ENCODE measurements at places on chromosomes 11 and 22.

GRCh38 chr11:44351006-44351660 lies 41.2 kb upstream of the ALX4 start:
- DNase-seq: no peak

DNA sequence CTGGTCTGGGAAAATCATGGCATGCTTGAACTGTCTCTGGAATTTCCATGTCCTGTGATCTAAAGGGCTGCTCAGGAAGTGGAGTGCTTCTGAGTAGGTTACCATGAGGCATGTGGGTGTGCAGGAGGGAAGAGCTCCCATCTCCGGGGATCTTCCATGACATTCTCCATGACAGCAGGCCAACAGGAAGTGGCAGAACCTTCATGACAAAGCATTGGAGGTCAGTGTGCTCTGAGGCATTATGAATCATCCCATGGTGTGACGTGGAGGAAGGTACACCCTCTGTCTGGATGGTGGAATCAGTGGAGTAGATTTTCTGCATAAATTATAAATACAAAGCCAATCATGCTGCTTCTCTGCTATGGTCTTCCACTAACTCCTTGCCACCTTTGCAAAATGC lies 139.6 kb upstream of the E2F8 start:
- DNase-seq: no peak

DNA sequence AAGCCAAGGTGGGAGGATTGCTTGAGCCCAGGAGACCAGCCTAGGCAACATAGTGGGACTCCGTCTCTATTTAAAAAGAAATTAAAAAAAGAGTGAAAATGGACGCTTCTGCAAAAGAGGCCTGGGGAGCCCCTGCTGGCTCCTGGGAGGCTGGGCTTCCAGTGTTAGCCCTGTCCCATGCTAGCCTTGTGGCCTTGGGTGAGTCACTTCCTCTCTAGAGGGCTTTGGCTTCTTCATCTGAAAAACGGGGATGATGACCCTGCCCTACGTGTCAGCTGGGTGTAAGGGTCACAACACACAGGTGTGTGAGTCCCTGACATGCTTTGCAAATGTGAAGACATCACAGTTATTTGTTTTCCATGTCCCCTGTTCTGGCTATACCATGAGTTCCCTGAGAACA lies 32.8 kb downstream of the FAM227A start:
- no peak for DNase-seq

DNA sequence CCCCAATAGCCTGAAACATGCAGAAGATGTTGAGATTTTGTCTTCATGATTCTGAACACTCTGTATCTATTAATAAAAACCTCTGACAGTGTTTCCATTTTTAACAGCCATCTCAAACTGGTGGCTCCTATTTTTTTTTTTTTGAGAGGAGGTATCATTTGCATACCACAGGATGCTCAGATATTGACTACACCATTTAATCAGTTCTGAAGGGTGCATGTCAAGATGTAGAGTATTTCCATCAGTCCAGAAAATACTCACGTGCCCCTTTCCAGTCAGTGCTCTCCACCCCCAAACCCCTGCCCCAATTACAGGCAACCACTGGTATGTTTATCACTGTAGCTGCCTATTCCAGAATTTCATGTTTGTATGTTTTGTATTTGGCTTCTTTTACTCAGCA lies 85.3 kb upstream of the SORL1-AS1 start:
- no peak for DNase-seq

DNA sequence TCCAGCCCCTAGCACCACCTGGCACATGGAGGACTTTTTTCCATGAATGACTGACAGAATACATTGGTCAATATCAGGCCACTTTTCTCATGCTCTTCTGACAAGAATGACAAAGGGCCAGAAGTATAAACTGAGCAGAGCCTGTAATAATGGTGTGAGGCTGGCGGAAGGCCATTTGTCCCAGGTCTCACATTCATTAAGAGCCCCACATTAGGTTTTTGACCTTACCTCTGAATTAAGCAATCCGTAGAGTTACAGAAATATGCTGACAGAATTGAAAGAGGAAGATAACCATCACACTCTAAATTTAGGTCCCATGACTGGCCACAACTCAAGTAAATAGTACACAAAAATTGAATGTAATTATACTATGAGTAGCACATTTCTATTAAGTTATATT lies 55.2 kb downstream of the SYT9 start:
- no peak for DNase-seq

DNA sequence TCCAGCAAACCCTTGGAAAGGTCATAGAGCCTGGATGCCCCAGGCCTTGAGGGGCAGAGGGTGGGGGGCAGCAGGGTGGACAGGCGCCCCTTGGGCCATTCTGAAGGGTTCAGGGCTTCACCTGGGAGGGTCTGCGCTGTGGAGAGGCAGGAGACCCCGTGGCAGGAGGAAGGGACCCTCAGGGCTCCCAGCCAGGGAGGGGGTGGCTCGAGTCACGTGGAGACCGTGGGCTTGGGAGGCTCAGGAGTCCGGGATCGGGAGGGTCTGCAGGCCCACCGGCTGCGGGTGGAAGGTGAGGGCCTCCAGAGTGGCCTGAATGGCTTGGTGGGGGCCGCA lies 48.5 kb upstream of the A4GALT start:
- no peak for DNase-seq

DNA sequence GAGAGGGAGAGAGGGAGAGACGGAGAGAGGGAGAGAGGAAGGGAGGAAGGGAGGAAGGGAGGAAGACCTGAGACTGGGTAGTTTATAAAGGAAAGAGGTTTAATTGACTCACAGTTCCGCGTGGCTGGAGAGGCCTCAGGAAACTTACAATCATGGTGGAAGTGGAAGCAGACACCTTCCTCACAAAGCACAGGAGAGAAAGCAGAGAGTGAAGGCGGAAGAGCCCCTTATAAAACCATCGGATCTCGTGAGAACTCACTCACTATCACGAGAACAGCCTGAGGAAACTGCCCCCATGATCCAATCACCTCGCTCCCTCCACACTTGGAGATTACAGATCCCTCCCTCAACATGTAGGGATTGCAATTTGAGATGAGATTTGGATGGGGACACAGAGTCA lies 12.2 kb upstream of the CARS1 start:
- DNase-seq: no peak

GRCh38 chr22:41320416-41321240 lies 19.3 kb downstream of the ZC3H7B start:
- no peak for DNase-seq

DNA sequence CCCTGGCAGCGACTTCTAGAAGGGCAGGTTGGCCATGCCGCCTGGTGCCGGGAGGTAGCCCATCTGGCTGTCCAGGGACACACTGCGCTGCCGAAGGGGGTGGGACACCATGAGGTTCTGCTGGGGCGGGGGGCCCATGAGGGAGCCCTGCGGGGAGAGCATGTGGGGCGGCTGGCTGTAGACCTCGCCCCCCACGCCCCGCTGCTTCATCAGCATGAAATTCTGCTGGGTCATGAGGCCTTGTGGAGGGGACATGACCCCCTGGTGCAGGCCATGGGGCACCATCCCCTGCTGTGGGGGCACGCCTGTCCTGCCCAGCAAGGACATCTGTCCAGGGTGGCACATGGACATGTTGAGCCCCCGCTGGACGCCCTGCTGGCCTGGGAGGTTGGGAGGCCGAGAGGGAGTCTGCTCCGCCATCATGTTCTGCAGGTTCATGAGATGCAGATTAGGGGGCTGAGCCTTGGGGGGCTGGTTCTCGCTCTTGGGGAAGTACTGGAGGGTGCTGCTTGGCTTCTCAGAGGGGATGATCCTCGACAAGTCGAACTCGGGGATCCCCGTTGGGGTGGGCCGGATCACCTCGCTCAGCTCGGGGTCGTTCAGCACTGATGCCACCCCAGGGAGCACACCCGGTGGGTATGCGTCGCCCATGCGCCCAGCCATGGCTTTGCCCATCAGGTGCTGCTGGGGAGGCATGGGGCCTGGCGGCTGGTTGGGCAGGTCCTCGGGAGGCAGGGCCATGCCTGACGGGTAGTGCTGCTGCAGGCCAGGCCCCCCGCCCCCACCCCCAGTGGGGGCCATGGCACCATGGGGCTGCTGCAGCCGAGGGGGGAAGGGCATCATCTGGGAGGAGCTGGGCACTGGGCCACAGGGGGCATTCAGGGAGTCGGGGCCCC lies 15.0 kb downstream of the CXCR5 start:
- no peak for DNase-seq

- DNase-seq: no peak
These were observed 20.7 kb downstream of the ZBTB16 start for GRCh38 chr11:114080219-114080618.

DNA sequence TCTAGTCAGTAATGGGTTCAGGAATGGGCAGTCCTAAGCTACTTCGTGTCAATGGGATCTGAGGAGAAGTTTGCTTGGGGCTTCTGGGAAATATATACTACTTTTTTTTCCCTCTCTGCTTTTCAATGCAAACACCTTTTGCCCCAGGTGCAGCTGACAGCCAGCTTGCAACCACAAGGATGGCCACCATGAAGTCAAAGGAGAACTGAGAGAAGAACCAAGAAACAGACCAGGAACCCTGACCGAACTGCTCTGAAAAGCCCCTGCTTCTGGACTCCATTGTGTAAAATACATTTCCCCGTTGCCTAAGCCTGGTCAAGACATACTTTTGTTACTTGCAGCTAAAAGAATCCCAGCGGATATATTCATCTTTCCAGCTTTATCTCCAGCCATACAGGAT lies 20.1 kb upstream of the CD44 start:
- no peak for DNase-seq

GRCh38 chr11:25970726-25971508 lies 361.0 kb upstream of the ANO3 start:
- DNase-seq: peak; percentile 4

- no peak for DNase-seq
These were observed 54.3 kb downstream of the ST14 start for GRCh38 chr11:130213979-130214281.

DNA sequence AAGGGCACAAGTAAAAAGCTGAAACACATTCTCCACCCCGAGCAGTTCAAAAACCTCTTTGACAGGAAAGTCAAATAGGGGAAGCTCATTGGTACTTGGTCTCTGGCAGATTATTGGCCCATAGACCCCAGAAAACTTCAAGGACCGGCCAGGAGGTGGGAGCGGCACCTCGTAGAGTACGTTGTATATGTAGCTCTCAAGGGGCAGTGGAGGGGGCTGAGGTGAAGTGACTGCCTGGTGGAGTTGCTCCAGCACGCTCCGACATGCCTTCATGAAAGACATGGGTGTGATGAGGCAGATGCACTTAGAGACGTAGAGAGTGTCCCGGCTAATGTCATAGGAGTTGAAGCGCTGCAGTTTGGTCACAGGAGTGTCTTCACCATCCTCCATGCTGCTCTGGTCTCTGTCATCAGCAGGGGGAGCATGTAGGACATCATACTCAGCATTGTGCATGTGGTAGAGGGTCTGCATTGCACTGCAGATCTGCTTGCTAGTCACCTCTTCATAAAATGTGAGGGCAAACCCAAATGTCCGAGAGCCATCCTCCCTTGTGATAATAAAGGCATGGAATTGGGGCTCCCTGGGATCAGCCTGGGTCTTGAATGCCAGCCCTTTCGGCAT lies 61.3 kb downstream of the DENND5A start:
- no peak for DNase-seq

GRCh38 chr11:76424891-76425290 lies 19.9 kb upstream of the EMSY start:
- no peak for DNase-seq

- peak; percentile 71 for DNase-seq
These were observed 36.9 kb upstream of the CLPB start for GRCh38 chr11:72471005-72471898.

GRCh38 chr11:62694455-62695167 lies 5.3 kb upstream of the LRRN4CL start:
- DNase-seq: peak; percentile 43

- peak; percentile 67 for DNase-seq
These were observed 19.0 kb upstream of the CABP7 start for GRCh38 chr22:29700900-29701154.

GRCh38 chr22:39017596-39018365 lies 3.1 kb upstream of the APOBEC3D start:
- no peak for DNase-seq

DNA sequence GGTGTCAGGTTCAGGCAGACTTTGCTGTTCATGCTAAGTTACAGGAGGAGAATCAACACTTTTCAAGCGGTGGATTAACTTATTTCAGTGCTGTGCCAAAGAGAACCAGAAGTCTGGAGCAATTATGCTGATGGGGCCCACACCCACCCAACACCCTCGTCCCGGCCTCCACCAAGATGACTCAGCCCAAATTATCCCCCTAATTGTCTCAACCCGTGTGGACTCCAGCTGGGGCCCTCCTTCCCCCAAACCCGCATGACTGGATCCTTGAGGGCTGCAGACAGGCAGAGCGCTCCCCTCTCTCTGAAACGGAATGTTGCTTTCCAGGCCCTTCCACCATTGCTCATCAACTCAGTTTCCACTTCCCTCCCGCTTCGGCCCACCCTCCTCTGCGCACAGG lies 34.6 kb upstream of the MN1 start:
- no peak for DNase-seq

- DNase-seq: no peak
These were observed 11.4 kb downstream of the FGF19 start for GRCh38 chr11:69692422-69692821.

GRCh38 chr11:97557399-97557798 lies 1167.6 kb downstream of the JRKL start:
- DNase-seq: peak; percentile 1

- no peak for DNase-seq
These were observed 67.4 kb upstream of the B3GAT1 start for GRCh38 chr11:134479206-134480135.

GRCh38 chr11:71395263-71395560 lies 53.0 kb downstream of the DHCR7 start:
- DNase-seq: no peak

DNA sequence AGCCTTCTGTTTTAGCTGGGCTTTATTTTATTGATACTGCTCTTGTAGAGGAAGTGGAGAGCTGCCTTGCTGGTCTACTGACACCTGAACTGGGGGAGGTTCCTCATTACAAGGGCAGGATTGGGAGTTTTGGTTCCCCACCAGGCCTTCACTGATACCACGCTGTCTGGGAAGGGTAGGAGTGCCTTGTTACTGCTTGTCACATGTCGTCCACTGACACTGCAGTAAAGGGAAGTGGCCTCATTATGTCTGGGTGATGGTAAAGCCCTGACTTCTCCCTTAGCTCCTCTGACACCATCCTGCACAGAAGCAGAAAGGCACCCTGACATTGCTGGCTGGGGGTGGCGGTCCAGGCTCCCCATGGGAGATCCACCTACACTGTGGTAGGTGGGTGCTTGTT lies 38.7 kb upstream of the ELF5 start:
- no peak for DNase-seq

DNA sequence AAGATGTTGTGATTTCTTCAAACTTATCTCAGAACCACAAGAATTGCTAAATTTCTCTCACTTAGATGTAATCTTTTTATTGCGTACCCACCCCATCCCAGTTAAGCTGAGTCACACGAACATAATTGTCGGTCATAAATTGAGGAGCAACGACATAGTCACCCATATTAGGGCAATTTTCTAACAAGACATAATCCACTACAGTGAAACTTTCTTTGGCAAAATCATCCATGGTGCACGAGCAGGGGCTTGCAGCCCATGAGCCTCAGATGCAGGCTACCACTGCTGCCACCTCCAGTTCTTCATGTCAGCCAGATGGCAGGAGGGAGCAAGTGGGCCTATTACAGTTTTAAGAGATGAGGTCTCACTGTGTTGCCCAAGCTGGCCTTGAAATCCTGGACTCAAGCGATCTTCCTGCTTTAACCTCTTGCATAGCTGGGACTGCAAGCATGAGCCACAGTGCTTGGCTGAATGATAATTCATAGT lies 70.3 kb upstream of the GRK2 start:
- DNase-seq: no peak

Data from COR-L47 (cell line).